ENCODE measurements at places on chromosomes 5 and 9.

GRCh38 chr5:33422191-33422590, 18.6 kb upstream of the TARS1 start:
- peaks cover 7% of the 10 kb centered on the region for H3K27me3 ChIP-seq
- no peak for DNase-seq
- H3K36me3 ChIP-seq, result no peaks in the 10 kb centered on the region
- no peak overlapping the region for H3K27ac ChIP-seq
- no peaks in the 10 kb centered on the region for H3K4me1 ChIP-seq
- no peak overlapping the region for H3K4me3 ChIP-seq

DNA sequence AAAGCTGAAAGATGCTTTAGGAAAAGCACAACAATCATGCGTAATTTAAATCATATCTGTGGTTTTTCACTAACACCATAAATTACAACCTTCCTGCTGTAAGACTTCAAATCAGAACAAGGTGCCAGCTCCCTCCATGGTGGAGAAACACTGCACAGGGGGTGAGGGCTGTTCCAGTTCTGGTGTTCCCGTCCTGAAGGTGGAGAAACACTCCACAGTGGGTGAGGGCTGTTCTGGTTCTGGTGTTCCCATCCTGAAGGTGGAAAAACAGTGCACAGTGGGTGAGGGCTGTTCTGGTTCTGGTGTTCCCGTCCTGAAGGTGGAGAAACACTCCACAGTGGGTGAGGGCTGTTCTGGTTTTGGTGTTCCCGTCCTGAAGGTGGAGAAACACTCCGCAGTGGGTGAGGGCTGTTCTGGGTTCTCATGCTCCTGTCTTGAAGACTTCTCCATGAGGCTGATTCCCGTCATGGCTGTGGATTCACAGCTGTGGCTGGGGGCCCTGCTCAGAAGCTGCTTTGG, 12.9 kb downstream of the PLEKHG4B start:
- peaks cover 7% of the 10 kb centered on the region for H3K27me3 ChIP-seq
- no peaks in the 10 kb centered on the region for H3K4me1 ChIP-seq
- H3K36me3 ChIP-seq, result no peaks in the 10 kb centered on the region
- H3K4me3 ChIP-seq, result no peak overlapping the region

DNA sequence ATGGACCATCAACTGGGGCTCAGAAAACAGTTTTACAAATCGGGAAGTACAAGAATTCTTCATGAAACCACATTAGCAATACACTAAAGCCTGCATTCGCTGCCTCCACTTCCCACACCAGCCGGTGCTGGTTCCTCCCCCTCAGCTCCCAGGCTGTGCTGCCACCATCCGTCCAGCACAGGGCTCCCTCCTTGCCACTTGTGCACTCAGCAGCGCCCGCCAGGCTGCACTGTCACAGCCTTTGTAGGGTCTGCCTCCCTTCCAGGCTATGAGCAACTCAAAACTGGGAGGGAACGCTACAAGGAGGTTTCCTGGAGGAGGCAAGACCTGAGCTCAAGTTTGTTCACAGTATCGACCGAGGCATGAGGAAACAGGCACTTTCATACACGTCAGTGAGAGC, 7.7 kb downstream of the MAPK9 start:
- H3K27me3 ChIP-seq, result no peaks in the 10 kb centered on the region
- no peak overlapping the region for H3K27ac ChIP-seq
- peaks cover 87% of the 10 kb centered on the region for H3K36me3 ChIP-seq
- H3K4me1 ChIP-seq, result peaks cover 3% of the 10 kb centered on the region

GRCh38 chr9:111815285-111816070, 20.7 kb upstream of the SHOC1 start:
- DNase-seq, result no peak
- no peak overlapping the region for H3K4me3 ChIP-seq
- H3K36me3 ChIP-seq, result no peaks in the 10 kb centered on the region
- H3K27ac ChIP-seq, result no peak overlapping the region

GRCh38 chr5:142658278-142658677, 27.6 kb downstream of the FGF1 start:
- peaks cover 2% of the 10 kb centered on the region for H3K4me1 ChIP-seq
- no peak overlapping the region for H3K27ac ChIP-seq
- H3K36me3 ChIP-seq, result no peaks in the 10 kb centered on the region
- no peak overlapping the region for H3K4me3 ChIP-seq
- peaks cover 25% of the 10 kb centered on the region for H3K27me3 ChIP-seq

GRCh38 chr9:133124123-133124906, 3.3 kb upstream of the RALGDS start:
- no peak for DNase-seq
- peaks cover 12% of the 10 kb centered on the region for H3K36me3 ChIP-seq
- H3K27ac ChIP-seq, result peak overlapping the region; percentile 2
- no peaks in the 10 kb centered on the region for H3K27me3 ChIP-seq
- peaks cover 33% of the 10 kb centered on the region for H3K4me1 ChIP-seq
- H3K4me3 ChIP-seq, result no peak overlapping the region

DNA sequence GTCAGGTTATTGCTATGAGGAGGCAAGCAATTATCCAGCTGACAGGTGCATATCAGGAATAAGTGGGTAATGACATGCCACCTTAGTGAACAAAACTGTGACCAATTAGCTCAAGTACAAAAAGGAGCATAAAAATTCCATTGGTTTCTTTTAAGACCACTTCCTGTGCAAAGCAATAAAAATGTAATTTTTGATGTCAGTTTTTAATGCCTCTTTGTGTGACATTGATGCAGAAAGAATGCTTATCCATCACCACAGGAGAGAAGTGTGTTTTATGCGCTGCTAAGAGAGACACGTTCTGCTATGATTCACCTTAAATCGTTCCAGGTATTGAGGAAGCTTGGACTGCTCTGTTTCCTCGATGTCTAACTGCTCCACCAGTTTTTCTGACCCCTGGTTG, 96.7 kb downstream of the MRPS27 start:
- H3K4me3 ChIP-seq, result no peak overlapping the region
- DNase-seq, result no peak
- H3K4me1 ChIP-seq, result no peaks in the 10 kb centered on the region
- H3K27me3 ChIP-seq, result peaks cover 2% of the 10 kb centered on the region
- no peak overlapping the region for H3K27ac ChIP-seq

DNA sequence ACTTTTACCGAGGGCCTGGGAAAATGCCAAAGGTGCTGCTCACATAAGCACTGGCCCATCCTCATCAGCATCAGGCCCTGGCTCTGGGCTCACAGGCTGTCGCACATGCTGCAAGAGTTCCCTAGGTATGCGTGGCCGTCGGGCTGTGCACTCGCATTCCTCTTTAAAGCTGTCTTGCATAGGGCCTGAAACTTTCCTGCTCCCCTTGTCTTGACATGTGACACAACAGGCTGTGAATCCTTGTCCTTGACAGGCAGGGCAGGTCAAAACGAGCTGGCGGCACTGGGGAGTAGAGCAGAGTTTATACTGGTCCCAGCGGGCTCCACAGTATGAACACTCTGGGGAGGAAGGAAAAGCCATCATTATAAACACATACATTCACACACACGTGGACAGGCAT, 30.7 kb downstream of the TSTD2 start:
- peaks cover 3% of the 10 kb centered on the region for H3K4me1 ChIP-seq
- DNase-seq, result no peak
- H3K27me3 ChIP-seq, result no peaks in the 10 kb centered on the region
- H3K4me3 ChIP-seq, result no peak overlapping the region
- peaks cover 44% of the 10 kb centered on the region for H3K36me3 ChIP-seq

DNA sequence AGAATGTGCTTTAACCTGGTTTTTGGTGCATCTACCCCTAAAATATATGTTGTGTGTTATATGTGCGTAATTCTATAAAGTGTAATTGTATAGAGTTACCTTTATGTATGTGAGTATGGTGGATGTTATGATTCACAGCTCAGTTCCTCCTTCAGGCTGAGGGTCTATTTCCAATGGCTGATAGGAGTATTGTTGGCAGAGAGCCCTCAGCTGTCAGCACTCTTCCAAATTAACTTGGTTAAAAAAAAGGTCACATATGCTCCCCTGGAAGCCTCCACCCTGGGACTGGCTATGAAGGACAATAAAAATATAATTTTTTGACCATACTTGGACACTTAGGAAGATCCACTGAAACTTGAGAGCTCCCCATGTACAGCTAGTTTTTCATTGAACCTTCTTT, 250.4 kb upstream of the CDH12 start:
- no peaks in the 10 kb centered on the region for H3K4me1 ChIP-seq
- H3K36me3 ChIP-seq, result no peaks in the 10 kb centered on the region
- DNase-seq, result no peak
- H3K27me3 ChIP-seq, result no peaks in the 10 kb centered on the region
- no peak overlapping the region for H3K27ac ChIP-seq

DNA sequence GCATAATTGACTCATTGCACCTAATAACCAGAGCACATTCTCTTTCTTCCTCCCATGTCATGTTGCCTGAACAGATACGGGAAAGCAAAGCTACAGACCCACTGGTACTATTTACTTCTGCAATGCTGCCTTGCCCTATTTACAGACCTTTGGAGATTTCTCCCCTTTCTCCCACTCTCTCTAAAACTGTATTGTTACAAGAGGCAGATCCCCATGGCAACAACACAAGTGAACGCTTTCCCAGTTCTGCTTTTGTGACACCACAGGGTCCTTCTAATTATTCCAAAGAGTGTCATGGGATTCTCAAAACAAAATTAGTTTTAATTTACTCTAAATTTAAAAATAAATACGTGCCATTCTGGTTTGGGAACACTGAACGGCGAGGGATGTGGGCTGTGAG, 104.7 kb downstream of the KCTD16 start:
- no peak for DNase-seq
- H3K4me1 ChIP-seq, result no peaks in the 10 kb centered on the region
- no peaks in the 10 kb centered on the region for H3K27me3 ChIP-seq
- H3K4me3 ChIP-seq, result no peak overlapping the region
- H3K27ac ChIP-seq, result no peak overlapping the region
- no peaks in the 10 kb centered on the region for H3K36me3 ChIP-seq

GRCh38 chr9:134208981-134209725, 44.8 kb upstream of the RNU6ATAC start:
- H3K27me3 ChIP-seq, result peaks cover 7% of the 10 kb centered on the region
- H3K27ac ChIP-seq, result no peak overlapping the region
- no peaks in the 10 kb centered on the region for H3K4me1 ChIP-seq

DNA sequence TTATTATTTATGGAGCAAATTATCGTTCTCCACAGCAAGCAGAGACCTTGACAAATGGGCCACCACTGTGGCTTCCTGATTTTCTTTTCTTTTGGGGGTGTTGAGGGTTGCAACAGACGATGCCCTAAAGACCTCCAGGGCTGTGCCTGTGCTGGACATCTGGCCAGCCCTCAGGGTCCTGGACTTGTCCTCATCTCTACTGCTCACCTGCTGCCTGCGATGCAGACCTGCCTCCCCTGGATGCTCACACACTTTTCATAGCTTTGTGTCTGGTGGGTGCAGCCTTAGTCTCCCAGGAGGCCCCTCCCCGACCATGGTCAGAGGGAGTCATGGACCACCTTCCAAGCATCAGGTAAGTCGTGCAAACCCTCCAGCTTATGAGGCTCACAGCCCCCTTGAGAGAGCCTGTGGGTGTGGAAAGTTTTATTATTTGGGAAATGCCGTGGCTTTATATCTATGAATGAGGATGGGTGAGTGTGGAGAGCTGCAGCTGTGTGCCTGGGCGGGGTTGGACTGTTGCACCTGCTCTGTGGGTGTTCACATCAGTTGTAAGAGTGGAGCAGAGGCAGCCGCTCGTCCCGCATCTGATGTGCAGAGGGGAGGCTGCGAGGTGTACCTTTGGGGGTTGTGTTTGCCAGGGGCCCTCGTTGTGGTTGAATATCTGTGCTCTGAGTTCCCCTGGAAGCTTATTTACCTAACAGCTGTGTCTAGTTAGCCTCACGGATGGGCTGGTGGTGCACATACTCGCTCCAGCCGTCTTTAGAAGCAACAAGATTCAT, 126.3 kb upstream of the IRX4 start:
- no peaks in the 10 kb centered on the region for H3K36me3 ChIP-seq
- H3K4me1 ChIP-seq, result no peaks in the 10 kb centered on the region
- no peak for DNase-seq
- H3K4me3 ChIP-seq, result no peak overlapping the region
- H3K27ac ChIP-seq, result no peak overlapping the region

GRCh38 chr9:77598524-77598923, 49.6 kb downstream of the GNA14 start:
- no peak overlapping the region for H3K27ac ChIP-seq
- DNase-seq, result no peak
- H3K36me3 ChIP-seq, result no peaks in the 10 kb centered on the region
- H3K4me3 ChIP-seq, result no peak overlapping the region
- peaks cover 5% of the 10 kb centered on the region for H3K4me1 ChIP-seq

DNA sequence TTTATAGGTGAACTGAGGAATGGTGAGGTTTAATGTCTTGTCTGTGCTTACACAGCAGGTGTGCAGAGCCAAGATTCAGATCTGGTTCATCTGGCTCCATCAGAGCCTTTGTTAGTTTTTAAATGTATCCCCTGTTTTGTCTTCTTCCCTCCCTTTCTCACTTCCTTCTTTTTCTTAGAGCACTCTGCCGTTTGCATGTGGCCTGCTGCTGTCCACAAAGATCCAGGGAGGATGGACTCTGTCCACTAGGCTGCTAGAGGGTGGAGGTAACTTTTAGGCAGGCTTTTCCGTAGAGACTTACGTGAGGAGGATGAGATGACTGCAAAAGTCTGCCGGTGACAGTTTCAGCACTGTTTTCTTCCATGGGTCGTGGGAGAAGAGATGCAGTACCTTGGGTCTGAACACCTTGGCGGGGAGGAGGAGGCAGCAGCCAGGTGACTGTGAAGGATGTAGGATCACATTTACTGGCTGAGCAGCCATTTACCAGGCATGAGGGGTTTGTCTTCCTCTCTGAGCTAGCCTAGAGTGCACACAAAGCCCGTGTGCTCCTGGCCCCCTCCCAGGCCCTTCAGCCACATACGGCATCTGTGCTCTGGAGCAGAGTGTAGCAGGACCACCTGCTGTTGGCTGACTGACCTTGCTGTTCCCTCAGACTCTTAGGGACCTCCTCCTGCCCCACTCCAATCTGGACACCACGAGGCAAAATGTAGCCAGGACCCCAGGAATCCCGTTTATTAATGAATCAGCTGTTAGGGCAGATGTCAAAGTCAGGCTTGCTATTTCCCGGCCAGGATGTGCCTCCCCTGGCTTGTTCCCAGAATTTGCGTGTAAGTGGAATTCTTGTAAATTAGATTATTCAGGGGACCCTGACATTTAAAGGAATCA, 1.8 kb downstream of the NTMT1 start:
- peak overlapping the region; percentile 85 for H3K4me3 ChIP-seq
- DNase-seq, result no peak
- H3K36me3 ChIP-seq, result peaks cover 39% of the 10 kb centered on the region
- no peaks in the 10 kb centered on the region for H3K27me3 ChIP-seq
- peak overlapping the region; percentile 51 for H3K27ac ChIP-seq

DNA sequence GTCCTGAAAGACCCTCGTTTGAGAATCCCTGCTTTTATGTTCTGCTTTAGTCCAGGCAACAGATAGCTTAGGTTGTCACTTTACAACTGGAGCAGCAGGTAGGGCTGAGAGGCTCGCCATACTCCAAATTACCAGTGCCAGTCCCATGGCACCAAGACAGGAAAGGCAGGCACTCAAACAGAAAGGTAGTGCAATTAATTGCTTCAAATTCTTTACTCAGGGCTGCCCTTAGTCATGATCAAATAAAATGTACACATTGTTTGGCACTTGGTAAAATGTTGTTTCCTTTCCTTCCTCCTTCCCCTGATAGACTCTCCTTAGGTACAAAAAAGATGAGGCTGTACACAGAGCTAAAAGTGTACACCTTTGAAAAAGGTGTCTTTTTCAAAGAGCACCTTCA, 115.8 kb upstream of the CCDC152 start:
- H3K4me3 ChIP-seq, result no peak overlapping the region
- H3K27ac ChIP-seq, result no peak overlapping the region
- H3K27me3 ChIP-seq, result peaks cover 12% of the 10 kb centered on the region
- H3K36me3 ChIP-seq, result no peaks in the 10 kb centered on the region
- no peak for DNase-seq
